ENCODE measurements at places on chromosomes 3 and 15.

GRCh38 chr3:55245351-55245750, 241.8 kb downstream of the WNT5A start:
- DNase-seq = no peak

DNA sequence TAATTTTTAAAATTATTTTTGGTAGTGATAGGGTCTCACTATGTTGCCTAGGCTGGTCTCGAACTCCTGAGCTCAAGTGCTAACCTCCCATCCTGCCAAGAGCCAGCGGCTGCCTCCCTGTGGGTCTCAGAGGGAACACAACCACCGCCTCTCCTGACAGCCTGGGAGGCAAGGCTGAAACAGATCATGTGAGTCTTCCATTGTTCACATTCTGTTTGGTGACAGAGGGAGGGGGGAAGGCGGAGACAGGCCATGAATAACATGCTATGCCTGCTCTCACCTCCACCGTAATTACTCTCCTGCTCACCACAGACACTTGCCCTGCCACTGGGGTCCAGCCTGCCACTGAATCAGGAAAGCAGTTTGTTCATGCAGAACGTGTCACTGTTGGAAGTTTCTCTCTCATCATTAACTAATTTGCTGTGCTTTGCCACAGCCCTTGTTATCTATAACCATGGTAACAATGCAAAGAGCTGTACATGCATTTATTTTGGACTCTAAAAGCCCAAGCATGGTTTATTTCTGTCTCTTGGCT, 78.4 kb upstream of the RASGRF1 start:
- DNase-seq = no peak

GRCh38 chr3:41138146-41138545, 61.2 kb upstream of the CTNNB1 start:
- DNase-seq = no peak

DNA sequence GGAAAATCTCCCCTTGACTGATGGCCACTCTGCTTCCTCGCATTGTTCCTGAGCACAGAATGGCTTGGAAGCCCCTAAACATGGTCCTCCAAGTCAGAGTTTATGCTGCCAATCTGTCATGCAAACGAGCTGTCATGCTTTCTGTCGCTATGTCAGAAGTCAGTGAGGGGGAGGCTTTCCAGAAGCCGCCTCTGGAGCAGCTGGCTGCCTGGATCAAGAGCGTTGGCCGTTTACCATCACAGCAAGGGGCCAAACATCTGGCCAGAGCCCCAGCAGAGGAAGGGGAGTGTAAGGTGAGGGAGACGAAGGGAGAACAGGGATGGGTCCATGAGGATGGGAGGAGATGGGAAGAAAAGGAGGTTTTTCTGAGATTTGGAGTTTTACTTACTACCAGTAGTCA, 372.6 kb upstream of the NR2F2 start:
- no peak for DNase-seq

- DNase-seq = no peak
These were observed 428.5 kb downstream of the OCA2 start for GRCh38 chr15:27670486-27671209.

DNA sequence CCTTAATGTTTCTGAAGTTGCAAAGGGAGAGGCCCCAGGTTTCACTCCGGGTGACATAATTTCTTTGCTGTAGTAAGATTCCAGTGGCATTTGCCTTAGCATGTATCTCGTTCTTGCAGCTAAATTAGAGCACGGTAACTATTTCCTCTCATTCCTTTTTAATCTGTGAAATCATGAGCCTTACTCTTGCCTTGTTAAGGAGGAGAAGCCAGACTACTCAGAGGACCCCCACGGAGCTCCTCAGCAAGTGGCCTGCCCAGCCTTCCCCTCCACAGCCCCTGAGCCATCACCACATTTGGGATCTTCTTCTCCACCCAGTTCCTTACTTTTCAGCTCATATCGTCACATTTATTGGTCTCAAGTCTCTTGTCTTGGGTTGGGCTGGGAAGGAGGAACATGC, 54.2 kb downstream of the ABHD2 start:
- DNase-seq = no peak

DNA sequence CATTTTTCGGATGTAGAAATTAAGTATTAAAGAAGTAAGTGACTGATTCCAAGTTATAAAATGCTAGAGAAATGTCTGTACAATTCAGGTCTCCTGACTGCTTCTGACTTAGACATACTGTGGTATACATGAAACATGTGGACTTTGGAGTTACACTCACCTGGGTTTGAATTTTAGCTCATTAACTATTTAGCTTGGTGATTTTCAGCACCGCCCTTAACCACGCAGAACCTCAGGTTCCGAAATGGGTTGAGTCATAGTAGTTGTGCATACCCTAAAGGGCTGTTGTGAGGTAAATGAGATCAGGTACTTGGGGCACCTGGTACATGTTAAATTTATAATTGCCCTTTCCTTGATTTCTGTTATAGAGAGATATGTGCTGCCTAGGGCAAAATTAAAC, 32.9 kb upstream of the UTS2B start:
- no peak for DNase-seq

- DNase-seq = no peak
These were observed 118.5 kb upstream of the LMOD3 start for GRCh38 chr3:69240651-69241568.

DNA sequence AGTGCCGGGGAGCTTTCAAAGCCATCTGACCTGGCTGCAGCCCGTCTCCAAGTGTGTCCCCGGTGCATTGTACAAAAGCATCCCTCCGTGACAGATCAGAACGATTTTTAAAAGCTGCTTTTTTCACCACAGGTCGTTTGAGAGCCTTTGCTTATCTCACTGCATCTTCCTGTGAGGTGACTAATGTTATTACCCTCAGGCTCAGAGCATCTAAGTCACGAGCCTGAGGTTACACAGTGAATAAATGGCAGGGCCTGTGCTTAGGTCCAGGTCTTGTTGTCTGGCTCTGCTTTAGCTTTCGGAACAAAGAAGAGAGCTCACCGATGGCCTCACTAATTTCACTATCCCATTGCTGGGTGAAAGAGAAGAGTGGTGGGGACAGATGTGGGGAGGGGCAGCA, 83.3 kb downstream of the SEC22A start:
- no peak for DNase-seq

GRCh38 chr3:58668247-58668646, 1.7 kb upstream of the FAM3D start:
- DNase-seq = no peak

GRCh38 chr15:32794973-32795372, 77.2 kb downstream of the GREM1 start:
- no peak for DNase-seq

GRCh38 chr15:51782357-51782896, 31.0 kb downstream of the TMOD2 start:
- DNase-seq = no peak

GRCh38 chr3:144894576-144894975, 923.0 kb downstream of the DIPK2A start:
- DNase-seq = no peak

DNA sequence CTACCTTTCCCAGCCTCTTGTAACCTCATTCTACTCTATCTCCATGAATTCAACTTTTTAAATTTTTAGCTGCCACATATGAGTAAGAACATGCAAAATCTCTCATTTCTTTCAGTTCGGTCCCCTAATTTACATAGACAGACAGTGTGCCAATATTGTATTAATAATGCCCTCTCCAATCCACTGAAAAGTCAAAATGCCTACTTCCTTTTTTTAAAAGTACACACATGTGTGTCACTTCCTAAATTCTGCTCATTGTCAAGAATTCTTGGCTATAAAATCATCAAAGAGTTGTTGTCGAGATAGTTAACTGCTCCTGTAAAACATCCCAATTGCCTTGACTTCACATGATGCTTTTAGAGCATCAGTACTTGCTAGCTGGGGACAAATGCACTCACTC, 84.2 kb upstream of the IL12A start:
- DNase-seq = no peak

DNA sequence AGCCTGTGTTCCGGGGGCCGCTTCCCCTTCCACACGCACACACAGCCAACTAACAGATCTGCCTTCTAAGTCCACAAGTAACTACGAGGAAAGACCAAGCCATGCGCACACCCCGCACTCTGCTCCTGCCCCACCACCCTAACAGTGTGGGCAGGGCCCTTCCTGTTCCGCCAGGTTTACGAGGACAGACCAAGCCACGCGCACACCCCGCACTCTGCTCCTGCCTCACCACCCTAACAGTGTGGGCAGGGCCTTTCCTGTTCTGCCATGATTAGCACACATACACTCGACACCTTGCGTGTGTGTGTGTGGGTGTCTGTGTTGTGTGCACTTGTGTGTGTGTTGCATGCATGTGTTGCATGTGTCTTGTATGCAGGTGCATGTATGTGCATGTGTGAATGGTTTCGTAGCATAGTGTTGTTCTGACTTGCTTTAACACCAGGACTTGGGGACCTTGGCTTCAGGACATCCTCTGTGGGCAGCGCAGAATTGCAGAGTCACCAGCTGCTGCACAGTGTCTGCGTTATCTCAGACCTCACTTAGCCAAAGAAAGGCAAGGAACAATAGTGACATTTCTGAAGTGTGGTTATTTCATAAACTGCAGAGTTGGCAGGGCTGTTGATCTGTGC, 114.4 kb downstream of the CHSY1 start:
- no peak for DNase-seq

- DNase-seq = no peak
These were observed 110.4 kb downstream of the IL12A start for GRCh38 chr3:160098926-160099626.

DNA sequence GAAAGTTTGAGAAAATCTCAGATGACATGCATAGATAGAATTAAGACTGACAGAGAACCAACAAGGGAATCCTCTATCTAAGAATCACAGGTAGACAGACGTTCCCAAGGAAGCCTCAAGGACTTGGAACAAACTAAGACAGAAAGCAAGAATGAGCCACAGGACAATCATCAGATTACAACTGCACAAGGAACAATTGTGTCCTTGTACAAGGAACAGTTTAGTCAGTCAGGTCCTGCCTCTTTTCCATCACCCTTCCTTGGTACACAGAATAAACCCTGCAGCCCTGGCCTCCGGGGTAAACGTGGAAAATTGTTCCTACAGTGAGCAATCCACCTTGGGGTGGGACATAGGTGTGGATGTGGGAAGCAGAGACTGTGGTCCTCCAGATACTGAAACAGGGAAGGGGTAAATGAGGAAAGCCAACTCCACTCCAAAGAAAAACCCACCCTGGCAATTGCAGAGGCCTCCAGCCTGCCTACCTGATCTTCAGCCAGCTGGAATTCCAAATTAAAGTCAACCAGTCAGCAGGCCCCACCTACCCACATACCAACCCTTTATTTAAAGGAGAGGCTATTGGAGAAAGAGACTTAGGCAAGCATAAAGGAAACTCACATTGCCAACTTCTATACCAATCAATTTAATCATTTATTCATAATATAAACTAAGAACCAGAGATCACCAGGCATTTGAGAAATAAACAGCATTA, 73.4 kb downstream of the ULK4 start:
- DNase-seq = no peak

GRCh38 chr3:143952569-143953072, 19.0 kb upstream of the DIPK2A start:
- no peak for DNase-seq

GRCh38 chr3:68999605-69000004, 13.9 kb downstream of the EOGT start:
- DNase-seq = no peak

Measured in stimulated activated CD8-positive, alpha-beta memory T cell treated with anti-CD3 and anti-CD28 coated beads, Interleukin-15, amount 100 ng/mL, for 4 hours (primary cell).